ENCODE measurements at places on chromosomes 12 and 14.

GRCh38 chr12:71900091-71900490 is 38.6 kb upstream of the TPH2 start:
- DNase-seq = no peak

- no peak for DNase-seq
Observed at GRCh38 chr12:97414855-97415254, 47.7 kb upstream of the RMST start.

- DNase-seq = no peak
Observed at GRCh38 chr12:93594766-93595311, 22.4 kb downstream of the SOCS2 start.

DNA sequence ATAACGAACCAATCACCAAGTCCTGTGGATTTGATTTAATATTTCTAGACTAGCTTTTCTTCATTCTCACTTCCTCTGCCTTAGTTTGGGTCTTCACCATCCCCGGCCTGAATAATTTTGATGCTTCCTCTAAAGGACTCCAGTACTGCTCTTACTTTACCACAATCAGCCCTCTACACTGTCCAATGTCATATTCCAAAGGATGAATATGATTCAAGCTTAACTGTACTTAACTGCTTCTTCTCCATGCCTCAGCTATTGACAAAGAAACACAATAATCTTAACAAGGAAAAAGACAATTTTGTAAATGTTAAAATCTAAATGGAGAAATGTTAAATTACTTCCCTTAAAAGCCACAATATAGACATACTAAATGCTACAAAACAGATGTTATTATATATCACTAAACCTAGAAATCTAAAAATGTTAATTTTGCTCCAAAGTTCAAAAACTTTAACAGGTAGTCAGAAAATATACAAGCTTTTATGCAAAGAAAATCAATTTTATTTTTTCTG is 70.2 kb downstream of the STXBP6 start:
- no peak for DNase-seq

DNA sequence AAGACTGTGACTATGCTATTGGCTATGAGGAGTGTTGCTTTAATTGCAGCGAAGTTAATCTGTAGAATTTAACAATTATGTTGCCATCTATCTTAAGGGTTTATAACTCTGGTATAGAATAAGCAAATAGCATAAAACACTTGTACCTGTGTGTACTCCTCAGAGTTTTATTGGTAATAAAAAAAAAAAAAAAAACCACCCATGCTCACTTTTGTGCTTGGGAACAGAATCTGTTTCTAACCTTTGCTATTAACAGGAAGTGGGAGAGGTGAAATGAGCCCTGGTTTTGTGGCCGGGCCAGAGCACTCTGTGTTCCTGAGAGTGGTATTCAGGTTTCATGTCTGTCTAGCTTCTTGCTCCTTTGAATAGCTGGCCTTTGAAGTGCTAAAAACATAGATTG is 53.1 kb downstream of the PDE3A start:
- DNase-seq = no peak

- DNase-seq = no peak
Observed at GRCh38 chr12:47270782-47271664, 191.3 kb upstream of the AMIGO2 start.

- no peak for DNase-seq
Observed at GRCh38 chr12:110856542-110856941, 9.8 kb downstream of the CCDC63 start.

- DNase-seq = no peak
Observed at GRCh38 chr12:62898526-62898925, 36.4 kb downstream of the PPM1H start.

- no peak for DNase-seq
Observed at GRCh38 chr12:42608196-42608825, 18.8 kb upstream of the PRICKLE1 start.

GRCh38 chr14:31560759-31561154 is 447 bp upstream of the NUBPL start:
- DNase-seq = no peak

- DNase-seq = no peak
Observed at GRCh38 chr12:89247967-89248366, 104.3 kb downstream of the DUSP6 start.

- no peak for DNase-seq
Observed at GRCh38 chr14:63905370-63905769, 52.6 kb downstream of the SYNE2 start.

DNA sequence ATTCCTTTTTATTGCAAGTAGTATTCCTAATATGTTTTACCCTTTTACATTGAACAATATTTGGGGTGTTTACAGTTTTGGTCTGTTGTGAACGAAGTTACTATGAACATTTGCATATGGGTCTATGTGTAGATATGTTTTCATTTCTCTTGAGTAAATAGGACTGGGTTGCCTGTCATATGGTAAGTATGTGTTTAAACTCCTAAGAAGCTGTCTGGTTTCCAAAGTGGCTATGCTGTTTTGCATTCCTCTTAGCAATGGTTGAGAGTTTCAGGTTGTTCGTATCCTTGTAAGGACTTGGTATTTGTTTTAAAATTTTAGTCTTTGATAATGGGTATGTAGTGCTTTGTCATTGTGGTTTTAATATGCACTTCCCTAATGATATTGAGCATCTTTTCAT is 6.3 kb downstream of the METAP2 start:
- no peak for DNase-seq

GRCh38 chr14:75888945-75889344 is 92.8 kb downstream of the TGFB3 start:
- no peak for DNase-seq

- DNase-seq = peak; percentile 75
Observed at GRCh38 chr14:70988452-70988851, 81.2 kb downstream of the PCNX1 start.

DNA sequence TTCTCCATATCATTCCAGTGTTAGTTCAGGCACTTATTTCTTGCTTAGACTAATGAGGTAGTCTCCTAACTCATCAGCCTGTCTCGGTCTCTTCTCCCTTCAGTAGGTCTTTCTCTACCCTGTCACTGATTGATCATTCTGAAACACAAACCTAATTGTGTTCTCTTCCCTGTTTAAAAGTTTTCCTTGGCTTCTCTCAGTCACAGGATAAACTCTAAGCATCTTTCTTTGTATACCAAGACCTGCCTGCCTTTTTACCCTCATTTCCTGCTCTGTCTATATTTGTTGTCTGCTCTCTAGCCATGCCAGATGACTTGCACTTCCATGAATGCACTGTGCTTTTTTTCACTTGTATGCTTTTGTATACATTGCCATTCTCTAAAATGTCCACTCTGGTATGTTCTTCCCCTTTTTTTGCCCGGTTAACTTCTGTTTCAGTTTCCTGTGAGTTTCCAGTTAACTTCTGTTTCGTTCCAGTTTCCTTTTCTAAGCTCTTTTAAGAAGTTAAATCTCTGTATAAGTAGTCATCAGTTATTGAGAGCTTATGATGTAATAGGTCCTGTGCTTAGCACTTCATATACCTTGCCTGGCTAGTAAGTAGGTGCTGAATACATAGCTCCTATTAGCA is 12.8 kb downstream of the DIP2B start:
- DNase-seq = no peak

DNA sequence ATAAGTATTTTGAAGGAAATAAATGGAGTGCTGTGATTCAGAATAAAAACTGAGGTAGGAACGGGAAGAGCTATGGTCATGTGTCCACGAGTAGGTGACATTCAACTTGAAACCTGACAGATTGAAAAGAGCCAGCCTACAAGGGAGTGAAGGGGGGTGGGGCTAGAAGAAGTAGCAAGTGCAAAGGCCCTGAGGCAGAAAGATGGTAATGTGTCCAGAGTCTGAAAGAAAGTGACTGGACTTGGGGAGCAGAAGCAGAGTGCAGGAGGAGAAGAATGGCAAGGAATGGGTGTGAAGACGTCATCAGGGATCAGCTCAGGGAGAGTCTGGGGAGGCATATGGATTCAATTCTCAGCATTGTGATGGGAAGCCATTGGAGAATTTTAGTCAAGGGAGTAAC is 13.7 kb downstream of the PLXNC1 start:
- DNase-seq = no peak

DNA sequence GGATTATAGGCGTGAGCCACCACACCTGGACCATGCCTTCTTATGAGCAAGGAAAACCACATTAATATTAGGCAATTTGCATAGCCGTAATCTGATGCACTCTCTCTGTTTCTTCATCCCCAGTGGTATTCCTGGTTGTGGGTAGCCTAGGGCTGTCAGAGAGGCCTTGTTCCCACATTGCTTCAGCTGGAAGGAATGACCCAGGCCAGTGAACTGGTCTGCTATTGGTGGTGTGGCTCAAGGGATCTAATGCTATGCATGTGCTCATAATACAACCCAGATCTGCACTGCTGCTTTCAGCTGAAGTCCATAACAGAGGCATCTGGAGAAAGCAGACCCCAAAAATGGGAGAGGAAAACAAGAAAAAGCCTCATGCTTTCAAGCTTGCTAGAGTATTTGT is 33.1 kb upstream of the G2E3 start:
- DNase-seq = no peak

All from T-helper 2 cell (primary cell).